Epithelial cell of esophagus (primary cell): ENCODE measurements at places on chromosomes 3 and 15.

- DNase-seq = no peak
Measured at GRCh38 chr3:37625051-37625450, 236.6 kb upstream of the CTDSPL start.

DNA sequence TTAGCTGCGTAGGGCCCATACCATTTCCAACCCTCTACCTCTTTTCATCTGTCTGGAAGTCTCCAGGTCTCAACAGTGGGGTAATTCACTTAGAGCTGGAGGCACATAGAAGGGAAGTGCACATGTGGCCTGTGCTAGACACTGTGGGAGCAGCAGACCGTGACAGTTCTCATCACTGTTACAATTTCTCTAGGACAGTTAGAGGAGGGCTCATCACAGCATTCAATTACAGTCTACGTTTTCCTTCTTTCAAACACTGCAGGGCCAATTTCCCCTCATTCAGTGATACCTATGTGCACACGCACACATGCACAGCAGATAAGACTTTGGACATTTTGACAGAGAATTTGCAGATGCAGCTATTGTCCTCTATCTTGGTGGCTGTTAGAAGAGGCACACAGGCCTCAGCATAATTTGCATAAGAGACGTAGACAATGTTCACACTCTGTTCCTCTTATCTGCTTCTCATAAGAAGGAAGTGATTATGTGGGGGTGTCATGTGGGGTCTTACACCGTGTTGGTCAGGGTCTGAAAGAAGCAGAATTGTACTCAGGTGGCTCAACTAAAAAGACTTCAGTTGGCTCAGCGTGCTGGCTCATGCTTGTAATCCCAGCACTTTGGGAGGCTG is 12.6 kb upstream of the HRG start:
- no peak for DNase-seq

DNA sequence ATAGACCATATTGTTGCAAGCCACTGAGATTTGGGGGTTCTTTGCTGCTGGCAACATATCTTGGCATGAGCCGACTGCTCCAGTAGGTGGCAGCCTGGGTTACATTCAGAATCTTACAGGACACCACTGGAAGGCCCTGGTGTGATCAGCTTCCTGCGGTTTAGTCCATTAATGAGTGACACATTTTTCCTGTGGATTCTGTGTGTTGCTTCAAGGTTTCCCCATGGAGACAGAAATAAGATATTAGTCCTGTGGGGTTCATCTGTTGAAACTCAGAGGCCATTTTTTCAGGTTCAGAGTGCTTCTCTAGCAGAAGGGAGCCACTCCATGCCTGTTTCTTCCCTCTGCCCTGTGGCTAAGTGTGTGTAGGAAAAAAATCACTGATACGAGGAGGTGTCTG is 116.2 kb downstream of the MFSD1 start:
- peak; percentile 72 for DNase-seq

DNA sequence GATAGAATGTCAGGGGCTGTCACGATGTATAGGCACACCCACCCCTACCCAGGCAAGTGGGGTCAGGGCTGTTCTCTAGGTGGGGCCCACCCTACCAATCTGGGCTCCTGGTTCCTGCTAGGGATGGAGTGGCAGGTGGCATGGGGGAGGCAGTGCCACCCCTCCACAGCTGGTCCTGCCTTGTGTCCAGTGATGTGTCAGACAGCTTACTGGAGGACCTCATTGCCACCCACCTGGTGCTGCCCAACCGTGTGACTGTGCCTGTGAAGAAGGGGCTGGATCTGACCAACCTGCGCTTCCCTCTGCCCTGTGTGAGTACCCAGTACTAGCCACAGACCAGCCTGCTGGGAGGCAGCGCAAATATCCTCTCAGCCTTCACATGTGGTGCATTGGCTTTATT is 27.5 kb downstream of the ESYT3 start:
- DNase-seq = no peak

- DNase-seq = no peak
Measured at GRCh38 chr3:10625323-10625722, 119.9 kb upstream of the ATP2B2 start.

DNA sequence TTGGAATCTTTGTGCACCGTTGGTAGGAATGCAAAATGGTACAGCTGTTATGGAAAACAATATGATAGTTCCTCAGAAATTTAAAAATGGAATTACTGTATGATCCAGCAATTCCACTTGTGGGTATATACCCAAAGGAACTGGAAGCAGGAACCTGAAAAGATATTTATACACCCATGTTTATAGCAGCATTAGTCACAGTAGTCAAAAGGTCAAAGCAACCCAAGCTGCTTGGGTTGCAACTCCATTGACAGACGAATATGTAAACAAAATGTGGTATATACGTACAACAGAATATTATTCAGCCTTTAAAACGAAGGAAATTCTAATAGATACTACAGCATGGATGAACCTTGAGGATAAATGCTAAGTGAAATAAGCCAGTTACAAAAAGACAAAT is 35.0 kb upstream of the CAPN3 start:
- DNase-seq = no peak

DNA sequence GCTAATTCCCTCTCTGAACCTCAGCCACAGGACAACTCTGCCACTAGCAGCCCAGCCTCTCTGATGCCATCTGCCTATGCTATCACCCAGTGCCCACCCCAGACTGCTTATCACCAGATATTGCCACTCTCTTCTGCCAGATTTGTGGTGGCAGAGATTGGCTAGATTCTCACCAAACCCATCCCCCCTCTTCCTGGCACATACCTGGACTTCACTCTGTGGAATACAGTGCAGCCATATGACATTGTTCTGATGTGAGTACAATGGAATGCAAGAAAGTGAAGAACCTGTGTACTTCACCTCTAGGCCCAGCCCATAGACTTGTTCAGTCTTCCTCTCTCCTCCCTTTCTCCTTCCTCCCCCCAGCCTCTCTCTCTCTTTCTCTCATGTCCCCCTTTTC is 46.9 kb upstream of the NTRK3 start:
- DNase-seq = peak; percentile 2

DNA sequence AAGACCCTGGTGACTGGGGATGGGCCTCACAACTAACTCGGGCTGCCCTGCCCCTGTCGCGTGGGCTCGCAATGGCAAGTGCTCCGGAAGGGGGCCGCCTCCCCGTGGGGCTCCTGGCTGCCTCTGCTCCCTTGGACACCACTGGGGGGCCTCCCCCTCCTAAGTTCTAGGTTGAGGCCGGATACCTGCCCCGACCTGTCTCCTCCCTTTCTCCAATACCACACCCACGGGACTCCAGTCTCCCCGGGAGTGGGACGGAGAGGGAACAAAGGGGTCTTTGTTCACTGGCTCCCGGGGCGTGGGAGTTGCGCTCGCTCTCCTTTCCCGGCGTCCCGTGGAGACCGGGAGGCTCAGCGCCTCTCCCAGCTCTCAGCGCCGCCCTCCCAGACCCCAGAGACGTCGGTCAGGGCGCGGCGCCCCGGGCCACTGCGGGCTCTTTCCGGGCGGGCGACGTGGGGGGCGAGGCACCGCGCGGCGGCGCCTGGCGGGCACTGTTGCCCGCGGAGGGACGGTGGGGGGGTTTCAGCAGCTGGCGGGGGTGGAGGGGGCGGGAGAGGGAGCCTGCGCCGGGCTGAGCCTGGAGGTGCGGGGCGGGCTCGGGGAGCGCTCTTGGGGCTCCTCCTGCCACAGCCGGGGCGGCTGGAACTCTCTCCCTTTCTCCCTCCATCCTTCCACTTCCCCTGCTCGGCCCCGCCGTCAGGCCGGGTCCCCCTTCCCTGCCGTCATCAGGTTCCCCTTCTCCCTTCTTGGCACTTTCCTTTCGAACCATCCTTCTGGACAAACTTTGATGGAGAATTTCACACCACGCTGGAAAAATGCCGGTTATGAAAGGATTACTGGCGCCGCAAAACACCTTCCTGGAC is at the start of gene KCNH8:
KCNH8 (plus strand) TSS at position 606 of the 863 bp plus-strand sequence; CDS start at position 816, 210 bp downstream.
- no peak for DNase-seq

- peak; percentile 19 for DNase-seq
Measured at GRCh38 chr15:60464836-60465630, 13.9 kb downstream of the ICE2 start.

GRCh38 chr3:144590854-144591253 is 619.2 kb downstream of the DIPK2A start:
- DNase-seq = peak; percentile 5

GRCh38 chr3:190323246-190323626 is 990 bp upstream of the CLDN1 start:
- peak; percentile 62 for DNase-seq

GRCh38 chr3:97957617-97958311 is 14.5 kb downstream of the RIOX2 start:
- no peak for DNase-seq

DNA sequence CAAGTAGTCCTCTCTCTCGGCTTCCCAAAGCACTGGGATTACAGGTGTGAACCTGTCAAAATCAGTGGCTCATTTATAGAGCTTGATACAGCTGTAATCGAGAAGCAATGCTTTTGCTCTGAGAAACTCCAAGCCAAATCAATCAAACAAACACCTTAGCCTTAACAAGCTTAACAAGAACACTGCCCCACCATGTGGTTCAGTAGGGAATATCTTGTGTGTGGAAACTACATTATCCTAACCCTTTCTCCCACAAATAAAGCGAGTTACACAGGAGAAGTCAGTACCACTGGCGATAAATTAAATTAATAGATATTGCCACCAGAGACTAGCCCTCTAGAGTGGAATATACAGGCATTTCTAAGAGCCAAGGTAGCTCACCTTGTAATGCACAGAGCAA is 13.9 kb downstream of the CDAN1 start:
- peak; percentile 46 for DNase-seq

DNA sequence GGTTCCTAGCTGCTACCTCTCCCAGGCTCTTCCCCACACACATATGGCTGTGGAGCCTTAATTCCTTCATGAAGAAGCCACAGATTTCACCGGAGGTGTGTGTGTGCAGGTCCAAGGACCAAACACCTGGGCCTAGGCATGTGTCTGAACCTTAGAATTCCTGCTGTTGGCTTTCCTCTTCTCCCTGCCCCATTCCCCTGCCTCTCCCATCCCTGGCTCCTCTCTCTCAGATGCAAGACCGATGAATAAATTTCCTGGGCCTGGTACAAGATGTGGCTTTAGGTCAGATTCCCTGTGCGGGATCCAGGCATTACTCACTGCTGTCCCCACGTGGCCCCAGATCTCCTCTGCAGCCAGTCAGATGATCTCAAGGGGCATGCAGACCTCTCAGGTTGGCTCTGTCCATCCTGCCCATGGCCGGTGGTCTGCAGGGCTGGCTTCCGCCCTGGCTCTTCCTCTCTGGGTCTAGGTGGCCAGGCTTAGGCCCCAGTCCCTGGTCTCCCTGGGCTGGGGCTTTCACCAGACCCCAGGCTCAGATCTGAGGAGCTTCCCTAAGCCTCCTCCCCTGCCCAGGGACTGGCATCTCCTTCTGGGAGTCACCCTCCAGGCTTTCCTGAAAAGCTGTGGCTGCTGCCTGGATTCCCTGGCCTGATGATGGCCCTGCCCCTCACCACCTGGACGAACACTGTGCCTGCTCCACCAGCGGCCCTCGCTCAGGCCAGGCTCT is 20.5 kb downstream of the CCR9 start:
- peak; percentile 22 for DNase-seq

- DNase-seq = no peak
Measured at GRCh38 chr3:17035033-17035432, 150.3 kb downstream of the PLCL2 start.

DNA sequence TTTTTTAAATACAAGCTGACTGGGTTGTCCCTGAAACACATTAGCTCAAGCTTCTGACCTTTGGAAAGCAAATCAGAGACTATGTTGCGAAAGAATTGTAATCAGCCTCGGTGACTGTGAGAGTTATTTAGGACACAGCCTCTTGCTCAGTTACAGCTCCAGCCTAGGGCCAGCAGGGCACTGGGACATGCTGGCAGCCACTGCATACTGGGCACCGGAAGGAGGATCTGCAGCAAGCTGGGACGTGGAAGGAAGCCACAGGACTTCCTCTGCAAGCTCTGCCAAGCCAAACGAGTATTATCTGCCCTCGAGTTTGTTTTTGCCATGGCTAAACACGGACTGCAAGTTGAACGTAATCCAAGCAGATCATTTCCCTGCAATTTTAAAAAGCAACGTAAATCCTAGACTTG is 24.4 kb upstream of the COPG1 start:
- peak; percentile 63 for DNase-seq

GRCh38 chr3:165070682-165071081 is 7.6 kb downstream of the SI start:
- DNase-seq = no peak

GRCh38 chr15:66993874-66994696 is 71.3 kb upstream of the SMAD3 start:
- DNase-seq = no peak

GRCh38 chr3:11592445-11593298 is 51.0 kb downstream of the VGLL4 start:
- DNase-seq = no peak

DNA sequence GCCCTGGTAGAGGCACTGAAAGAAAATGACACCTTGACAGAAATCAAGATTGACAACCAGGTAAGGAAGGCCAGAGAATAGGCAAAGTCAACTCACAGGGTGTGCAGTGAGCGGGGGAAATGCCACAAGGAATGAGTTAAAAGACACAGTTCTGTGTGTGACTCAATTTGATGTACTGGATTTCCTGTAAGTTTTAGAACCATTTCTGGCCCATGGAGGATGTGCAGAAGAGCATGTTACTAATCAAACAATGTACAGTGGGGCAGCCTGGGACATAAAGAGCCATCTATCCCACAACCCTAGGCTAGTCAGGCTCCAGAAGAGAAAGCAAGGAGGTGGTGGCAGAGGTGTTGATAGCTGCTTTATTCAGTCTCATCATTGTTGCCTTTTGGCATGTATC is 31.2 kb upstream of the TMOD3 start:
- no peak for DNase-seq

DNA sequence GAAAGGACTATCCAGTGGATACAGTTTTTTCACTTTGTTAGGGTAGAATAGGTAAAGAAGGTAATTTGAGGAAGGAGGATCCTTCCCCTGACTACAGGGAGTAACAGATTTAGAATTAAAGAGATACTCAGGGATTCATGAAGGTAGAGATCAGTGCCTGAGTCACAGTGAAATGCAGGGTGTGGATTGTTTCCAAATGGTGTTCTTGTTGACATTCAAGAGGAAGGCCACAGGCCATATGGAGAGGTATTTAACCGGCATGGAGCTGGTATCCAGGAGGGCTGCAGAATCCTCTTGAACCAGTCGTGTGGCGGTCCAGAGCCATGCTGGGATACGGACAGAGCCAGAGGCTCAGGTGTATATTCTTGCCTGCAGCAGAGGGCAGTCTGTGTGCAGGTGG is 28.2 kb downstream of the GYG1 start:
- DNase-seq = peak; percentile 40

- DNase-seq = peak; percentile 5
Measured at GRCh38 chr3:173287361-173287760, 110.2 kb upstream of the NLGN1 start.

- peak; percentile 24 for DNase-seq
Measured at GRCh38 chr3:138412821-138413551, 21.4 kb upstream of the ESYT3 start.

DNA sequence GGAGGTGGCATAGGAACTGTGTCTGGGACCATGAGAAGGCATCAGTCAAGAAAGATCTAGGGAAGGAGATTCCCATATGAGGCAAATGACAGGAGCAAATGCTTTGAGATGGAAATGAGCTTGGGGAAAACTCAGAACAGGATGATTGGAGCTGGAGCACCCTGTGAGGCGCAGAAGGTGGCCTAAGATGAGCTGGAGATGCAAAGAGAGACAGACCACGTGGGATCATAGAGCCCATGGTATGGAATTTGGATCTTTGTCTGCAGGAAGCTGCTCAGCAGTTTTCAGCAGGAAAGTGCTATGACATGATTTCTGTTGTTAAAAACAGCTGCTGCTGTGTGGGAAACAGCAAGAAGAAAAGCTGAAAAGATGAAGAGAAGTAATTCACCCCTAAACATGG is 310.6 kb downstream of the MAGI1 start:
- DNase-seq = no peak

GRCh38 chr15:79051029-79051428 is 39.6 kb downstream of the RASGRF1 start:
- DNase-seq = no peak

- no peak for DNase-seq
Measured at GRCh38 chr3:26081166-26081565, 291.3 kb downstream of the OXSM start.
